ENCODE measurements at places on chromosomes 6 and 20.

DNA sequence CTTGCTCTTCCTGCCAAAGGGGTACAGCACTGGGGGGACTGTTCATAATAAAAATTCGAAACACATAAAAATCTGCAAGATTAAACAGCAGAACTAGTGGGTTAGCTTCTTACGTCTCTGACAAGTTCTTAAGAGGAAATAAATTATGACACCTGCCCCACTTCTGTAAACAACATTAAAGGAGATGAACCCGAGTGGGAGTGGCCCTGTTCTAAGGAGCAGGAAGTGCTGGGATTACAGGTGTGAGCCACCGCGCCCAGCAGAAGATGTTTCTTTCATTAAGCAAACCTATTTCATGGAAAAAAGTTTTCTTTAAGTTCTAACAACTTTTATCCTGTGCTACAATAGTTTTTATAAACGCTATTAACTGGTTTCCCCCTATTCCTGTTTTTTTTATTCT lies 24.6 kb downstream of the USP45 start:
- DNase-seq: no peak

- DNase-seq: peak; percentile 38
These were observed 32.5 kb downstream of the MGME1 start for GRCh38 chr20:18001131-18001921.

DNA sequence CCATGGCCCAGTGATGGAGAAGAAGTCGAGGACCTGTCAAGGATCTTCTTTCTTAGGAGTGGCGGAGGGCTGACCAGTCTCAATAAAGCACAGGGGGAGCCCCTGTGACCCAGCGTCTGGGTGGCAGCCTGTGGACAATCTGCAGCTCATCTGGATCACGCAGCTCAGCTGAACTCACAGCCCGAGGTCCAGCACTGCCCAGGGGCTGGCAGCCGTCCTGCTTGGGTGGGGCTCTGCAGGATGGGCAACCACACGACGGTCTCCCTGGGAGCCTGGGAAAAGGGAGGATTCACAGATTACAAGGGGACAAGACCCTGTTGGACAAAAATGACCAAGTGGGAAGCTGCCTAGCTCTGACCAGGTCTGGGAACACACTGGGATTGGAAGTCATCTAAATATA lies 110.8 kb downstream of the MYLK4 start:
- no peak for DNase-seq

DNA sequence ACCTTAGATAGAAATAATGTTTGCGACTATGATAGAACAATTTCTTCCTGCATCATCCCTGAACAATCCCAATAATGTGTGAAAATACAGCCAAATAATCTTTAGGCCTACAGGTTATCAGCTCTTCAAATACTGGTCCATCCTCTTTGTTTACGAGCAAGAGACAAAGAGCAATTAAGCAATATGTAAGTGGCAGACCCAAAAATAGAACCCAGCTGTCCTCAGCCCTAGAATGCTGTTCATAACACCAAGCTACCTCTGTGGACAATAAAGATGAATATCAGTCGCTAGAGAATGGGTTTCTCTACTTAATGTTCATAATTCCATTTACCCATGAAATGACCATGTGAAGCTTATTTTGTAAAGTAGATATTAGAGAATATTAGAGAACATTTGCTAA lies 28.4 kb upstream of the OSTM1 start:
- DNase-seq: no peak

DNA sequence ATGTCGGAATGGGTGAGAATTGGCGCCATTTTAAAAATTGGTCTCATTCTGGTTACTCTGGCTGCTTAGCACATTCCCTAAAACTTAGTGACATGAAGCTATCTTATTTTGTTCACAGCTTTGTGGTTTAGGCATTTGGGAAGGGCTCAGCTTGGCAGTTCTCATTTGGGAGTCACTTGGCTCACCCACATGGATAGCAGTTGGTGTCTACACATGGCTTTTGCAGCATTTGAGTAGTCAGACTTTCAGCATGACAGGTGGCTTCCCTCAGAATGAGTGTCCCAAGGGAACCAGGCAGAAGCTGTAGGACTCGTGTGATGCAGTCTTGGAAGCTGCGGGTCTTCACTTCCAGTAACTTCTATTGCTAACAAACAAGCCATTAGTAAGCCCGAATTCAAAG lies 64.6 kb downstream of the UST start:
- no peak for DNase-seq

GRCh38 chr6:71383901-71384489 lies 95.4 kb downstream of the OGFRL1 start:
- DNase-seq: no peak

DNA sequence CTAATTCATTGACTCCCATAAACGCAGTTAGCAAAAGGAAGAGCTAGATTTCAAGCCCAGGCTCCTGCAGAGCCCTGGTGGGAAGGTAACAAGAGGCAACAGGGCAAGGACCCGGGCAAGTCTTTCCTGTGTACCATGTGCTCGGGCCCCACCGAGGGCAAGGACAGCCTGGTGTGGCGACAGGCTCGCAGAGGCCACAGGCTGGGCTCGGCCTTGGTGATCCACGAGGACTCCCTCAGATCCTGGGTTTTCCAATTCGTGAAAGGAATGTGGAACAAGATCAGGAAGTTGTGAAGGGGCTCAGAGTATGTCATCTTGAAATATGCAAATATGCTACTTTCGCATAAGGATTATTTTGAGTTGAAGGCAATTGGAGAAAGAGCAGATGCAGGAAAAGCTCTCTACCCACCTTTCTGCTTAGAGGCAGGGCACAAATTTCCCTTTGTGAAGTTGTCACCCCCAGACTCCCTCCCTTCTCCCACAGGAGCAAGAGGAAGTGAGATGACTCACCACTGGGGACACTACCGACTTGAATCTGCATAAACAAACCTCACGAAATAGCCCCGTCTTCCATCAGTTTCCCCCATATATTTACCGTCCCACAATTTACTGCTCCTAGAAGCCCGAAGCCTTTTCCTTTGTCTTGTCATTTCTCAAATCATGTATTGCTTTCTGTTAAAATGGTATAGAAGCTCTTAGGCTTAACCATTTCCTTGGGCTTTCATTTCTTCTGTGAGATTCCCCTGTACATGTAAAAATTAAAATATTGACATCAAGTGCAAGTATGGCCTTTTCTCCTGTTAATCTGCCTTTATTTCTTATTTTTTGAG lies 79.0 kb downstream of the PSMG4 start:
- no peak for DNase-seq

DNA sequence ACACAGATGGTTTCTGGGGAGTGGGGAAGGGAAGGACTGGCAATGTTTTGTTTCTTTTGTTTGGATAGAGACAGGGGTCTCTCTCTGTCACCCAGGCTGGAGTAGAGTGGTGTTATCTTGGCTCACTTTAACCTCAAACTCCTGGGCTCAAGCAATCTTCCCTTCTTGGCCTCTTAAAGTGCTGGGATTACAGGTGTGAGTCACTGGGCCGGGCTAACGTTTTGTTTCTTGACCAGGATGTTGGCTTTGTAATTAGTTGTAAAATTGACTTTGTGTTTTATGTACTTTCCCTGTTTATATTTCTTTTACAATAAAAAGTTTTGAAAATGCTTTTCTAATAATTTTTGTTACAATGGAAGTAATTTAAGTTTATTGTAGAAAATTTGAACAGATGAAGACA lies 10.9 kb downstream of the SPATS1 start:
- DNase-seq: no peak

- no peak for DNase-seq
These were observed 7.0 kb downstream of the UBD start for GRCh38 chr6:29552512-29553051.

GRCh38 chr6:157268396-157268795 lies 54.9 kb downstream of the TMEM242 start:
- DNase-seq: no peak

- no peak for DNase-seq
These were observed 12.2 kb downstream of the LYRM4 start for GRCh38 chr6:5248302-5249098.

DNA sequence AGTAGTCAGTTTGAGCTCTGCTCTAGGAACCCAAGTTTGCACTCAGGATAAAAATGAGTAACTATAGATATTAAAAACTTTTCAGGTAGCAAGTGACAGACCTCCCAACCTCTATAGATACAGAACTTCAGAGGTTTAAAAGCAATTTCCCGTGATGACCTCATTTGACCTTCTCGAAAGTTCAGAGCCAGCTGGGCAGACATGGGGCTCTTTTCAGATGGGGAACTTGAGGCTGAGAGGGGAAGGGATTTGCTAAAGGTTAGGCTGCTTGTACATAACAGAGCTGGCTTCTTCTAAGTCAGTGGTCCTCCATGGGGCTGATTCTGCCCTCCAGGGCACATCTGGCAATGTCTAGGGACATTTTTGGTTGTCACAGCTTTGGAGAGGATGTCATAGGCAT lies 58.8 kb upstream of the ZNF831 start:
- DNase-seq: no peak

GRCh38 chr6:20582586-20583443 lies 48.6 kb downstream of the CDKAL1 start:
- DNase-seq: no peak

- peak; percentile 44 for DNase-seq
These were observed 85.4 kb upstream of the PRSS16 start for GRCh38 chr6:27161946-27162603.

GRCh38 chr20:3307078-3307477 lies 68.1 kb upstream of the SLC4A11 start:
- no peak for DNase-seq

DNA sequence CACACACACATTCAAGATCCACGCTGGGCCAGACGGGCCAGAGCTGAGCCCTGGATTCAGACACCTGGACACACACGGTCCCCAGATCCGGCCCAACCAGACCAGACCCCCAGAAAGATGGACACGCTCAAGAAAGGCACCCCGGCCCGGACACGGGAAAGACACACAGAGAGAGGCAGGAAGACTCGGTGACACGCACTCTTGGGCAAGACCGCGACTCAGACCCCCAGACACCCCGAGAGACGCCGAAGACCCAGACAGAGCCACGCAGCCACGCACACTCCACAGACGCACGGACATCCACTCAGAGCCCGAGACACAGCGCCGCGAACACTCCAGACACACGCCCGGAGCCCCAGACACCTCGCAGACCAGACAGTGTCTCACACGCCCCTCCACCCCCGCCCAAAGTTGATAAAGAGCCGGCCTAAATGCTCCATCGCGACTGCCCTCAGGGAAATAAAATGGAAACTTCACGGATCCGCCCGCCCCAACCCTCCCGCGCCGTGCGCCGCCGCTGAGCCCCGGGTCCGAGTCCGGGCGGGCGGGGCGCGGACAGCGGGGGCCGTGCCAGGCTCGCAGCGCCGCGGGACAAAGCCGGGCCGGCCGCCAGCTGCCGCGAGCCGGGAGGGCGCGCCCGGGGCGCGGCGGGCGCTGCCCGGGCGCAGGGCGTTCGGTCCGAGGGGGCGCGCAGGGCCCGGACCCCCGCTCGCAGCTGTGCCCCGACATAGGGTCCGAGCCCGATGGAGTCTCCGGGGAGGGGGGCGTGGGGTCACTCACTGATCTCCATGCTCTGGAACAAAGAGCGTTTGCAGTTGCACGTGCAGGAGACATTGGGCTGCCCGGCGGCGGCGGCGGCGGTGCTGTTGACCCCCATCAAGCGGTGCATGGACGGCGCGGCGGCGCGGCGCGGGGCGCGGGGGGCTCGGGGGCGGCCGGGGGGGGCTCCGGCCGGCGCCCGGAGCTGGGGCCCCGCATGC lies 831 bp downstream of the PMEPA1 start:
- DNase-seq: no peak

- DNase-seq: no peak
These were observed 150.4 kb downstream of the INSM1 start for GRCh38 chr20:20518263-20518662.

GRCh38 chr6:16973051-16973450 lies 128.8 kb upstream of the STMND1 start:
- DNase-seq: no peak

- no peak for DNase-seq
These were observed 67.8 kb downstream of the THBS2 start for GRCh38 chr6:169185692-169186485.

- DNase-seq: no peak
These were observed 776.0 kb downstream of the TFAP2A start for GRCh38 chr6:9638861-9639260.

DNA sequence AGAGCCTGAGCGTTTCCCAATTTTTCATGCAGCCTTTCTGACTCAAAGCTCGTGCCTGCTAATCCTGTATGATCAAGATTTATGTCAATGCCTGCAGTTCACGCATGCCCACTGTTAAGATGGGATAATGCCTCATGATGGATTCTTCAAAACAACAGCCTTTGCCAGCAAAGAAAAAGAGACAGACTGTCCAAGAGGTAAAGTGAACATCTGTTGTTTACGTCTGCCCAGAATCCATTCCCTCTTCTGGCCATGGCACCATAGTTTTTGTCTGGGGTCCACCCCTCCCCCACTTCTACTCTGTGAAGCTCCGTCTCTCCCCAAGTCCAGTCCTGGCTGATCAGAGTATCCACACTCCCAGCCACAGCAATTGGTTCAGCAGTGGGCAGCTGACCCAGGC lies 91.9 kb upstream of the EYA2 start:
- no peak for DNase-seq

GRCh38 chr20:17395729-17396128 lies 135.4 kb downstream of the BFSP1 start:
- DNase-seq: no peak

- no peak for DNase-seq
These were observed 5.8 kb upstream of the SLC52A3 start for GRCh38 chr20:774016-774659.

GRCh38 chr6:112651239-112651638 lies 304.1 kb downstream of the RFPL4B start:
- no peak for DNase-seq

- DNase-seq: no peak
These were observed 33.7 kb upstream of the HIVEP1 start for GRCh38 chr6:11978169-11978987.

- no peak for DNase-seq
These were observed 144.6 kb upstream of the MMS22L start for GRCh38 chr6:97427648-97428047.

GRCh38 chr6:144921206-144921975 lies 636.3 kb downstream of the UTRN start:
- no peak for DNase-seq

DNA sequence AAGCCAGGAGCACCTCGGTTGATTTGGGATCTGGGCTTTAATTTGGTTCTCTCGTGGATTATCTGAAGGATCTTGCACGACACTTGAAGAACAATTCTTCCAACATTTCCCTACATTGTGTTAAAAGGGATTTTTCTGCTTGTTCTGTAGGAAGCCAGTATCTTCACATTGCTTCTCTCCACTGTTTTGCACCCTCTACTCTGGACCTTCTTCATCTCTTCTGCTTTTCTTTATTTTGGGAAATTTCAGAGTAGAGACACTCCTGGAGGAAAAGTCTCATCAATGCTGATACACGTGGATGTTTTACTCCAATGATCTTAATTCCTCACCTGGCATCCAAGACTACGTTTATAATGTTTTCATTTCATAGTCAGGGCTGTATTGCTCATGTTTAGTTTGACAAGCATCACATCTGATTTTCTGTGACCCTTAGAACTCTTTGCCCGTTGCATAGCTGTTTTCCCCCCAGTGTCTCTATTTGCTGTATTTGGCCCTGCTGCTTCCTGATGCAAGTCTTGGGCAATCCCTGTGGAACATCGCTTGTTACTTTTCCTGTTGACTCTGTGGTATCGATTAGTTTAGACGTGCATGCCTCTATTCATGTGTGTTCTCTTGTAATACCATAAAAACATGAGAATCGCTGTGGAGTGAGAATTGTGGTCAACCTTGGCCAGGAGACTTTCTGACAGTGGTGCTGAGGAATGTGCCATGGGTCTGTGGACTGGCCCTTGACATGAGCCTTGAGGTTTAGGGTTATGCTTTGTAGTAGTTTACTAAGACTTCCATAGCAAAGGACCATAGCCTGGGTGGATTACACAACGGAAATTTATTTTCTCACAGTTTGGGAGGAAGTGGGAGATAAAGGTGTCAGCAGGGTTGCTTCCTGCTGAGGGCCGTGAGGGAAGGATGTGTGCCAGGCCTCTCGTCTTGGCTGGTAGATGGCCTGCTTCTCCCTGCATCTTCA lies 12.5 kb downstream of the PLCB1 start:
- DNase-seq: peak; percentile 63
